Pons (tissue), 1 donor: ENCODE measurements at places on chromosomes 6 and 20.

DNA sequence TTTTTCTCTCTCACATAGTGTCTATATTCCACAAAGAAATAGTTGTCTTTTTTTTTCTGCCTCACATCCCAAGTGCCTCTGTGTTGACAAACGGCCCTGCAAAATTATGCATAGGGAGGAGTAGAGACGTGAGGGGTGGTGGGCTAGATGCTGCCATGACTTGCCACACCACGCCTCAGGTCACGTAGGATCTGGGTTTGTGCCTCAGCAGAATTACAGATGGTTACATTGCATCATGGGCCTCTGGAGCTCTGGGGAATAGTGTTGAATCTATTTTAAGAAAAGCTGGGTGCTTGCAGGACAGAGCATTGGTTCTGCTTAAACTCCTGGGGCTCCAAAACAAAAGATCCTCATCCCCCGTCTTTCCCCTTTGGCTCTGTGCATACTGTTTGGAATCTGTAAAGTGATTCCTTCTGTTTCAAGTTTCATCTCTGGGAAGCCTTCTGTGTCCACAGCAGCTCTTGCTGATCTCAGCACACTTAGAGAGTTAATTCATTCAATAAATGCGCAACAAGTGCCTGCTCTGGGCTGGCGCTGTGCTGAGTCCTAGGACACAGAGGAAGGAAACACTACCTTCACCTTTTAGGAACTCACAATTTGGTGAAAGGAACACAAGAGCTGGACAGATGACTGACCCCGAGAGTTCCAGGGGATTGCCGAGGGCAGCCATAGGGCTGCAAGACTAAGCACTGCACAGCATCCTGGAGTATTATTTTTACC lies 2.4 kb downstream of the FANCE start:
- no peak for DNase-seq

GRCh38 chr6:56046576-56046975 lies 171.2 kb upstream of the BMP5 start:
- no peak for DNase-seq

DNA sequence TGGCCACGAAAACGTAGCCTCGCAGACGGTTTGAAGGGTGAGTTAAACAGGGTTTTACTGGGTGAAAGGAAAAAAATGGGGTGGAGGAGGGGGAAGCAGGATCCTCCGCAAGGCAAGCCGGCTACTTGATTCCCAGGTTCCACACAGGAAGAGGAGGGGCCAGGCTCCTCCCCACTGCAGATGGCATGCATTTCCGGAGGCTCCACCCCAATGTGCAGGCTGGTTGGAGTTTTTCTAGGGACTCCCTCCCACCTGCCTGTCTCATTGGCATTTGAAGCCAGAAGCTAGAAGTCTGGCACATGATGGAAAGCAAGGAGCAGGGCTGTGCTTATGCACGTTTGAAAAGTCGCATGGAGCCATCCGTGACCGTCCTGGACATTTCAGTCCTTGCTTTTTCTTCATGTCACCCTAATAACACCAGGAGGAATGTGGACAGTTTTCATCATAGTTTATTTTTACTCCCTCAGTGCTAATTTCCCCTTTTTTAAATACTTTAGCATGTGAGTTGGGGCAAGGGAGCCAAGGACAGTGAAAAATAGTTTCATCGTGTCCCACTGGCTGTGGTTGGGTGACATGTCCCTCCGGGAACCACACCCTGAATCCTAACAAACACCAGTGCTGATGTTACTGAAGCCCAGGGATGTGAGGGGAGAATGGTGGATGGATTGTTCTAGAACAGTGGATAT lies 100.1 kb upstream of the INSM1 start:
- no peak for DNase-seq

- DNase-seq: no peak
These were observed 23.5 kb downstream of the COL20A1 start for GRCh38 chr20:63316502-63316921.

- no peak for DNase-seq
These were observed 373.4 kb upstream of the NOX3 start for GRCh38 chr6:155828989-155829388.

DNA sequence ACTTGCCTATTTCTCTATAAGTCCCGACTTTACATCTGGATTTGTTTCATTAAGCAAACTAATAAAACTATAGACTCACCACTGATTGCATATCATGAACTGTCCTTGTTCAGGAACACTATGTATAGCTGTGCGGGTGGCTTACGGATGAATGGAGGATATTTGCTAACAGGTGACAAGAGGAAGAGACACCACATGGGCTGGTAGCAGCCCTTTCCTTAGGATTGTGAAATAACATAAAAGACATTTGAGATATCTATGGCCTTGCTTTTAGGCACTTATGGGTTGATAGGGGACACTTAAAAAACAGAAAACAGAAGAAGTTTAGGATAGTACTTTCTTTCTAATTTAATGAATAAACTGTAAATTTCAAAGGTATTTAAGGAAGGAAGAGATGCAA lies 5.0 kb upstream of the CAP2 start:
- DNase-seq: no peak

- DNase-seq: no peak
These were observed 165.0 kb downstream of the PDE7B start for GRCh38 chr6:136016228-136017225.

GRCh38 chr20:53751620-53752318 lies 158.1 kb upstream of the ZNF217 start:
- DNase-seq: no peak

GRCh38 chr6:139368661-139369060 lies 5.8 kb downstream of the CITED2 start:
- no peak for DNase-seq

DNA sequence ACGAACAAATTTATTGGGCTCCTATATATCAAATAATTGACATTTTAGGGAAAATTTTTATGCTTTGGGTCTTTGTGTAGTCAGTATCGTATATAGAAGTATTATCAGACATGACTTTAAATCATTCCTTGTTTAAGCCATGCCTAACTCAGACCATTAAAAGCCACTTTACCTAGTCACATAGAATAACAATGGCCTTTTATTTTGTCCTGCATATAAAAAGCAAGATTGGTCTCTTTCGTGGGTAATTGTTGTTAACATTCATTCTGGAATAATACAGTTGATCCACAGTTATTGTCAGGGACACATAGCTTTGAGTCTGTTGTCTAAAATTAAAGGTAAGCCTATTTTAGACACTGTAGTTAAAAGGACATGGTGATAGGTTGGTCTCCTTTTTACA lies 47.4 kb downstream of the PLEKHG1 start:
- DNase-seq: no peak

- peak; percentile 77 for DNase-seq
These were observed 42.1 kb upstream of the BTN3A2 start for GRCh38 chr6:26322645-26323482.

GRCh38 chr6:14573703-14574290 lies 456.2 kb downstream of the CD83 start:
- DNase-seq: no peak
